T-cell (primary cell): ENCODE measurements at places on chromosomes 13 and 19.
A peak's percentile ranks its signal among the peaks of the same experiment; 100 is the strongest.

DNA sequence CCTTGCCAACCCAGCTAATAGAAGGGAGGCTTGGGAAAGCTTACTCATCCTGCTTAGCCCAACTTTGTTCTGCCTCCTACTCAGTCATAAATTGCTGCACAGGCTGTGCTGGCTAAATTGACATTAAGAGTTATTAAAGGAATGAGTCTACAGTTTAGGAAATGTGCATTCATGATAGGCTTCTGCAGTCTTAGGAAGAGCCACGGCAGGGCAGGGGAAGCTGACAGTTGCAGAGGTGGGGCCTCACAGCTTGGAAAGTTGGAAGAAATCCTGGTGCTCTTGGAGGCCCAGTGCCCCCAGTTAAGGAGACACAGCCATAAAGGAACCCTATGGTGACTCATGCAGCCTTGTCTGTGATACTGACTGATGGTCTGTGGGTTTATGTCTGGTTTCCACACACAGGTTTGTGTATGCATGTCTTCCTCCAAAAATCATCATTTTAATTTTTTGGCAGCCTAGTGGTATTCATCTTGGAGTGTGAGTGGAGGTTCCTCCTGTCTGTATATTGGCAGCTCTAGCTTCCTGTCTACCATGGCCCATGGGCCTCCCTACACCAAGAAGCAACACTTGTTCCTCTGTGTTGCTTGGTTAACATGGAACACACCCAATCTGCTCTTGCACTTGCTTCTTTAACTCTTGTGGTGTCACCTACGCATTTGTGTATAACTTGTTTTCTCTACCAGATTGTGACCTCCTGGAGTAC, 135.0 kb upstream of the KL start:
- DNase-seq = no peak

DNA sequence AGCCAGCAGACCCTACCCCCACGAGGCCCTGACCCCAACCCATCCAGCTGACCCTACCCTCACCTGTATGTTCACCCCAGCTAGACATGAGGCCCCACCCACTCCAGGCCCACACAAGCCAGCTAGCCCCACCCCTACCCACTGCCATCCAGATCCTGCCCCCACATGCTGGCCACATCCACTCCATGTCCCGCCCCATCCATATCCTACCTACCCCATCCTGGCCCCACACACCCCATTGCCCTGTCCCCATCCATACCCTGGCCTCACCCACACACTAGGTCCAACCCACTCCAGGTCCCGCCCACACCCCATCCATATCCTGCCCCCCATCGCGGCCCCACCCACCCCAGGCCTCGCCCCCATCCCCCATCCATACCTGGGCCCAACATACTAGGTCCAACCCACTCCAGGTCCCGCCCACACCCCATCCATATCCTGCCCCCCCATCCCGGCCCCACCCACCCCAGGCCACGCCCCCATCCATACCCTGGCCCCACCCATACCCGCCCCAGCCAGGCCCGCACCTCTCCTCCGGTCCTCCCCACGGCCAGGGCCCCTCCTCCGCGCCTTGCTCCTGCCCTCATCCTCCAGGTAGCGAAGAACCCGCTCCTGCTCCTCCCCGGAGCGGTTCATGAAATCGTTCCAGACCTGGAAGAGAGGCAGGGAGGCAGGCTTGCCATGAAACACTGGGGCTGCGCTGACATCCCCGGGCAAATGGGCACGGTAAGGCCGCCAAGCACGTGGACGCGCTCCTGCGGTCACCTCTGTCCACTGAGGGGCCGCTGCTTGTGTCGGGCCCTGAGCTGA, 7.2 kb downstream of the RNU6-9 start:
- DNase-seq = peak; percentile 28

DNA sequence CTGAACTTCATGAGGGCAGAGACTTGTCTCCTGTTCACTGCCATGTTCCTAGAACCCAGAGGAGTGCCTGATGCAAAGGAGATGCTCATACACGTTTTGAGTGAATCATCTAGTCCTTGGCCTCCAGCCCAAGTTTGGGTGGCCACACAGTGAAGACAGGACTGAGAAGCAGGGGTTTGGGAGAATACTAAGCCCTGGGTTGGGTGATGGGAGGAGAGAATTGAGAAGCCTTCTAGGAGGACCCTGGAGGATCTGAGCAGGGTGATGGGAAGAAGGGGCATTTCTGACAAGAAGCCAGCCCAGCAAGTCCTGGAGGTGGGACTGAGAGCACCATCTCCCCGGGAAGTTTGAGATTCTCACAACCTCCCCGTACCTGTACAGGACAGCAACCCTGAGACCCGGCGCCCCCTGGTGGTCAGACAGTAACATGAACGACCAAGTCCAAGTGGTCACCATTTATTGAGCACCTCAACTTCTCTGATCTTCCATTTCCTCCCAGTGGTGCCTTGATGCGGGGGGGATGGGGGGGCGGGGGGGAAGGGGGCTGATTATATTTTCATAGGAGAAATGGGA, 11.0 kb downstream of the CTU1 start:
- DNase-seq = peak; percentile 48

DNA sequence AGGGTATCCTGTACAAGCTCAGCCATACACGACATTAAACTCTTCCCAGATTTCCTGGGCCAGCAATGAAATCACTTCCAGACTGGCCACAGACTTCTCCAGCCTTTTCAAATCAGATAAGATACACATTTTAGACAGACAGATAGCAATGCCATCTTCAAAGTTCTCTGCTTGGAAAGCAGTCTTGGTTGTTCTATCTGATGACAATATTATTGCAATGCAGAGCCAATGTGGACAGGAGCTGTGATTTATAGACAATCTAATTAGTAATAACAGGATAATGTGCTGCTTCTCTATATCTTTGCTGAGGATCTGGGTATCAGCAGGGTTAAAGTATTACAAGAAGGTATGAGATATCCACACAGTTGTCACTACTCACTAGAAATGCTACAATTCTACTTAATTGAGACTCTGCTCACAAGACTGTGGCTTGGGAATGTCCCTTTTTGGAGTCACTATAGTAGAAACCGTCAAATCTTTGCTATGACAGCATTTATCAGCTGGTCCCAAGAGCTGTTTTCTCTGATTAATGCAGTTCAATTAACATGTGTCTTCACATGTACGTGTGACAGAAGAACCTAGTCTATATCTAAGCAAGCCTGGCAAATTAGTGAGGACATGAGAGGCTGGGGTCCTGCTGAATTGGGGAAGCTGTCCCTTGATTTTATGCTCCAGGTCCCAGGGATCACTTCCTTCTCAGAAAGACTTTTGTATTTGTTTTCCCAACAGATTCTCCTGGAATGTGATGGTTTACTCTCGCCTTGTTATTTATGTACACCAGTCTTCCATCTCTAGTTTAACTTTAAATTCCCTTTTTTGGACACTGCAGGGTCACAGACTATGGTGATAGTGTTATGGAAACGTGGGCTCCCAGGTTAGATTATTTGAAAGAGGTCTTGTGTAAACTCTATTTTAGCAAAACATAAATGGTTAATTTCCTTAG, 68.8 kb downstream of the COL4A1 start:
- DNase-seq = no peak

DNA sequence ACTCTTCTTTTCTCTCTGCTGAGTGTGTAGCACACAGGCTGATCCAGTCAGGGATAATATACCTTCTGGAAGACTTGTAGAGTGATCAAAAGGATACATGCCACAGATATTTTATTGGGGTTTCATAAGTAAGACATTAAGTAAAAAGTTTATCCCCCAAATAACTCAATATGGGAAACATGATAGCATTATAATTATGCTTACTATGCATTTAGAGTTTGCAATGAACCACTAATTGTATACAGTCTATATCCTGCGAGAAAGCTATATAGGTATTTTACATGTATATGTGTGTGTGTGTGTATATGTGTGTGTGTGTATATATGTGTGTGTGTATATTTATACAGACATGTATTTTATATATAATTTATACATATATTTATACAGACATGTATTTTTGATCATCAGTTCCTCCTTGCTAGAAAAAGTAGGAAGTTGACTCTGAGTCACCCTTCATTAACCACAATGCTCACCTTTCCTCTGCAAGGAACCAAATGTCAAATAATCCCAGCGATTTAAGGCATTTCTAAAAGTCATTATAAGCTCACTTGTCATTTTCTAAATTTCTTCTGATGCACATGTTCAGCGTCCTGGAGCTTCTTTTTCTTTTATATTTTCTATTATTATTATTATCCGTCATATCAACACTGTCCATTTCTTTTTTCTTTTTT, 312.5 kb upstream of the OBI1 start:
- no peak for DNase-seq

GRCh38 chr19:43499042-43499441, 5.5 kb downstream of the PHLDB3 start:
- no peak for DNase-seq

GRCh38 chr19:29655648-29656335, 9.5 kb upstream of the PLEKHF1 start:
- DNase-seq = no peak

DNA sequence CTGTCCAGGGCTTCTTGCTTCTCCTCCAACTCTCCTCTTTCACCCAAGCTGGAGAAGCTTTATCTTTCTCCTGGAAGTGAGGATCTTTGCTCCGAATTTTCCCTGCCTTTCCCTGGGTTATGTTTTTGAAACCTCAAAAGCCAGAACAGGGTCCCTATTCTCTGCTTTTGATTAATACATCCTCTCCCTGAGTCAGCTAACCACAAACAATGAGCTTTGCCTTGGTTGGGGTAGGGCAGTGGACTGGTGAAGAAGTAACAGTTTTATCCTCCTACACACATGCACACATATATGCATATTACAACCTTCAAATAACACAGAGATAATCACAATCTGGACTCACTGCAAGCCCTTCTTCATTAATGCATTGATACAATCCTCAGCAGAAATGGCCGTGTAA, 44.6 kb downstream of the DLEU7 start:
- no peak for DNase-seq

GRCh38 chr13:90091611-90092010, 1255.9 kb upstream of the MIR17HG start:
- DNase-seq = no peak

DNA sequence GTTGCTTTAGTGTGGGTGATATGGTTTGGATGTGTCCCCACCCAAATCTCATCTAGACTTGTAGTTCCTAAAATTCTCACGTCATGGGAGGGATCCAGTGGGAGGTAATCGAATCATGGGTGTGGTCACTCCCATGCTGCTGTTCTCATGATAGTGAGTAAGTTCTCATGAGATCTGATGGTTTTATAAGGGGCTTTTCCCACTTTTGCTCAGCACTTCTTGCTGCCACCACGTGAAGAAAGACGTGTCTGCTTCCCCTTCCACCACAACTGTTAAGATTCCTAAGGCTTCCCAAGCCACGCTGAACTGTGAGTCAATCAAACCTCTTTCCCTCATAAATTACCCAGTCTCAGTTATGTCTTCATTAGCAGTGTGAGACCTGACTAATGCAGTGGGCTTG, 26.0 kb downstream of the OR10H4 start:
- DNase-seq = no peak

DNA sequence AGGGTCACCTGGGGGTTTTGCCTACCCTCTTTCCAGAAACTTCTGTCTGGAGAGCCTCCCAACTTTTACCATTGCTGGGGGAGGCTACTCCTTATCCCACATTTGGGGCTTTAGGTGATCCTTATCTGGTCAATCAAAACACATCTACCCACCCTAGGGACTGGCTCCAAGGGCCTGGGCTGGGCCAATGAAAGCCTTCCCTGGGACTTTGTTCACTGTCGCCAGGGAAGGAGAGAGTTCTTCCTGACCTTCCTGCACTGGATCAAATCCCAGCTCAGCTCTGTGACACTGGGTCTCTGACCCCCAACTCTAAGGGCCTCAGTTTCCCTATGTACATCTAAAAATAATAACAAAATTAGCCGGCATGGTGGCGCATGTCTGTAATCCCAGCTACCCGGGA, 11.1 kb downstream of the DOCK6 start:
- DNase-seq = no peak

DNA sequence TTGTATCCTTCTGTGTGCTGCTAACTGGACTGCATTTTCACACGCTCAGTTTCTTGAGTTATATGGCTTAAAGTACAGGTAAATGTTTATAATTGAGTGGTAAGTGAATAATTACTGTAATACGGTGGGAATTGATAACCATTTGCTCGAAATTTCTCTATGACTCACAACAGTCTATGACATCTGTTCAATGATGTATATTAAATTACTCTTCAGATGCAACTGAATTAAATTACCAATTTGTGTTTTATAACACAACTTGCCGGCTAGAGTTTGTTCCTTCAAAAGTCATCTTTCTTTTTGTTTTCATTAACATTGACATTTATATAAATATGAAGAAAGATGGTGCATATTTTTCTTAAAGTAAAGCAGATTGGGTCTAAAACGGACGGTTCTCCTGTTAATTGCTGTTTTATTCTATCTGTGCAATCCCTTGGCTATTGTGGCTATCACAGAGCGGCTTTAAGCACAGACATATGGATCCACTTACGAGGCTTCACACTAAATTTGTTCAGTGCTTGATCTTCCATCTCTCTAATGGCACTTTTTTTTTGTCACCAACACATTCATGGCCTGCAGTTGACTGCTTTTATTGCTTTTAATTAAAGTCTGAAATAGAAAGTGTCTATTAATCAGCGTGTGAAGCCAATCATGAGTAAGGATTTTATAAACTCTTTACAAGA, 1291.6 kb upstream of the SLC10A2 start:
- DNase-seq = no peak
